NCI-H510A (cell line): ENCODE measurements at places on chromosomes 11 and 22.
A peak's percentile ranks its signal among the peaks of the same experiment; 100 is the strongest.

DNA sequence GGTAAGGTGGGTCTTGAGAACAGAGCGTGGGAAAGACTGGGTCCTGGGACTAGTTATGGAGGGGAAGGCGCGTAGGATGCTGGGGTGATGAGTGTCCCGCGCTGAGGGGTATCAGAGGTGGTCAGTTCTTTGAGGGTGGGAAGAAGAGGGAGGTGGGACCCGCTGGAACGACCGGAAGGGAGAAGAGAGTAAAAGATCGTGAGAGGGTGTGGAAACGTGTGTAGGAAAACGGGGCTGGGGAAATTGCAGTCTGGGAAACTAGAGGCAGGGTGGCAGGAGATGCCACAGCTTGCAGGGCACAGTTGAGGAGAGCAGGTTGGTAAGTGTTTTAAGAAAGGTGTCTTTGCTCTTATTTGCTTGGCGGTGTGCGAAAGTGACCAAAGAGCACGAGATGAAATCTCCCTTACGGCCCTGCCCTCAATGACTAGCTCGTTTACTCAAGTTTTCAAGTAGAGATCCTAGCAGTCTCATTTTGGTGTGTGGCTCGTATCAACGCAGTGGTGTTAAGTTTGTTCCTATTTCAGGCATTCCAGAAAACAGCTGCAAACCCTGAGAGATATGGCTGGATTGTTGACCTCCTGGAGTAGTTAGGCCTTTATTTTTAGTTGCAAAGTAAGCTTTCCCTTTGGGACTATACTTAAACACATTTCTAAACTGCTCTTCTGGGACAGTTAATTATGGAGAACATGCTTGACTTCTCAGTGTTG, 615 bp downstream of the STT3A start:
- DNase-seq = peak; percentile 17

GRCh38 chr11:65927904-65928397, 8.7 kb downstream of the DRAP1 start:
- no peak for DNase-seq

GRCh38 chr11:12318791-12319438, 58.5 kb upstream of the PARVA start:
- DNase-seq = no peak

- DNase-seq = no peak
Observed at GRCh38 chr11:119169282-119169719, 776 bp downstream of the NLRX1 start.

GRCh38 chr11:86593833-86594232, 78.6 kb downstream of the ME3 start:
- no peak for DNase-seq

DNA sequence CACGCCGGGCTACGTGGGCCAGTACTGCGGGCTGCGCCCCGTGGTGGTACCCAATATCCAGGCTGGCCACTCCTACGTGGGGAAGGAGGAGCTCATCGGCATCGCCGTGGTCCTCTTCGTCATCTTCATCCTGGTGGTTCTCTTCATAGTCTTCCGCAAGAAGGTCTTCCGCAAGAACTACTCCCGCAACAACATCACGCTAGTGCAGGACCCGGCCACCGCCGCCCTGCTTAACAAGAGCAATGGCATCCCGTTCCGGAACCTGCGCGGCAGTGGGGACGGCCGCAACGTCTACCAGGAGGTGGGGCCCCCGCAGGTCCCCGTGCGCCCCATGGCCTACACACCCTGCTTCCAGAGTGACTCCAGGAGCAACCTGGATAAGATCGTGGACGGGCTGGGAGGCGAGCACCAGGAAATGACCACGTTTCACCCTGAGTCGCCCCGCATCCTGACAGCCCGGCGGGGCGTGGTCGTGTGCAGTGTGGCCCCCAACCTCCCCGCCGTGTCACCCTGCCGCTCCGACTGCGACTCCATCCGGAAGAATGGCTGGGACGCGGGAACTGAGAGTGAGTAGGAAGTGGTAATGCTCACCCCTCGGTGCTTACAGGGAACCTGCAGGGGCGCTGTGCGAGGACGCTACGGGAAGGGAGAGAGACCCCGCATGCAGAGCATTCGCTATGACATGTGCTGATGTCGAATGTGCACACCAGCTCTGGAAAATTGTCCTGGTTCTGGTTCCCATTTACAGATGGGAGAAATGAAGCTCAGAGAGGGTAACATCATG, 86.4 kb upstream of the MTNR1B start:
- DNase-seq = no peak

DNA sequence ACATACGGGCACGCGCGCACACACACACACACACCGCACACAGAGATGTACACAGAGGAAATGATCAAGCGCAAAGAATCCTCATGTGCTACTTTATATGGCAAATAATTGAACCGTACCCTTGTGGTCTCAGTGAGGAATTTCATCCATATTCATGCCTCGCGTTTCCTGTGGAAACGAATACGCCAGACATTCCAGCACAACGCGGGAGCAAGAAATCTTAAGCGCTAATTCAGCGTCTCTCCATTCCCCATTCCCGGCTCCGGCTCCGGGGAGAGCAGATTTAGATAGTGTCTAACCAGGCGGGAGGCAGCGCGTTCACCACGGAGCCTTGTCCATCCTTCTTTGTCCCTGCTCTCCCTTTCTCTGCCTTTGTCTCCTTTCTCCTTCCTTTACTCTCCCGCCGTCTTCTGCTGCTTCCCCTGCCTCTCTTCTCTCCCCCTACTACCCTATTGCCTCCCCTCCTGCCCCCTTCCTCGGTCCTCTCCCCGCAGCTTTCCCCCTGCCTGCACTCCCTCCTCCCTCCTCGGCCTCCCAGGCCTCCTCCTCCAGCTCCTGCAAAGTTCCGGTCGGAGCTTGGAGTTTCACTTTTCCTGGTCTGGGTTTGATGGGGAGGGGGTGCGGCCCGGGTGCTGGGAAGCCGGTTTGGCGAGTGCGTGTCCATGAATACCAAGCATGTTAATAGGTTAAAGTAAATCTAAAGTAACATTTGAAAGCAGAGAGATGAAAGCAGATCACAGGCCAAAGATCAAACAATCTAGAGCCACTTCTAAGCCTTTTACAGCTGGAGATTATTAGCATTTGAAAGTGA, 579.3 kb downstream of the BUD13 start:
- DNase-seq = peak; percentile 87

DNA sequence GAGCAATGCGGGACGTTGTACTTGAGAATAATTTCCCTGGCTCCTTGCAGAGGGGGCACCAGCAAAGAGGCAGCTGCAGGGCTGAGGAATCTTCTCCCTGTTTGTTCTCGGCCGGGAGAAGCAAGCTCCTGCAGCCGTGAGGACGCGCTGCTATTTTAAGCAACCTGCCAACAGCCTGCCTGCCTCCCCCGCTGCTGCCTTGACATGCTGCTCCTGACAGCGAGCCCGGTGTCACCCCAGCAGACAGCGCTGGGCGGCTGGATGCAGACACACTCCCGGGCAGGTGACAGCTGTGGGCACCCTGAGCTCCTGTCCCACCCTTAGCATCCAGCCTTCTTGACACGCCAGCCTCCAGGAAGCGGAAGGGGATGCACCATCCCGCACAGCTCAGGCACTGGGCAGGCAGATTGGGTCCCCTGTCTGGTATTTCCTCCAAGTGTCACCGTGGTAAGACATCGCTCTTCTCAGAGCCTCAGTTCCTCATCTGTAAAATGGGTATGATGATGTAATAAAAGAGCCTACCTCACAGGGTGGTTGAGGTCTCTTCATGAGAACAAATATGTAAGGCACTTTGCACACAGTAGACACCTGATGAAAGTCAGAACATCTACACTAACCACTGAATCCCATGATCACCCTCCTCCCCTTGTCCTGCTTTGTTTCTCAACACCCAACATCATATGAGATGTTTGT, 530.6 kb downstream of the MN1 start:
- DNase-seq = no peak

DNA sequence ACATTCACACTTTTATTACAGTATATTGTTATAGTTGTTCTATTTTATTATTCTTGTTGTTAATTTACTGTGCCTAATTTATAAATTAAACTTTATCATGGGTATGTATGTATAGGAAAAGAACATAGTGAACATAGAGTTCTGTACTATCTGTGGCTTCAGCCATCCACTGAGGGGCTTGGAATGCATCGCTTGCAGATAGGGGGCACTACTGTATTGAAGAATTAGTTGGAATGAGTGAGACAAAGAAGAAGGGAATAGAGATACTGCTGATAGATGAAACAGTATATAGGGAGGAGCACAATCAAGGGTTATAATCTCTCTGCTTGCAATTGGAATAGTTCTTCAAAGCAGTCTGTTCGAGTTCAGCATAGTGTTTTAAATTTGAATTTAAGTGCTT, 432.2 kb downstream of the RAB38 start:
- DNase-seq = no peak

- DNase-seq = no peak
Observed at GRCh38 chr11:117126223-117126965, 17.7 kb upstream of the PAFAH1B2 start.

- no peak for DNase-seq
Observed at GRCh38 chr22:32329202-32329645, 28.4 kb upstream of the RFPL3 start.

DNA sequence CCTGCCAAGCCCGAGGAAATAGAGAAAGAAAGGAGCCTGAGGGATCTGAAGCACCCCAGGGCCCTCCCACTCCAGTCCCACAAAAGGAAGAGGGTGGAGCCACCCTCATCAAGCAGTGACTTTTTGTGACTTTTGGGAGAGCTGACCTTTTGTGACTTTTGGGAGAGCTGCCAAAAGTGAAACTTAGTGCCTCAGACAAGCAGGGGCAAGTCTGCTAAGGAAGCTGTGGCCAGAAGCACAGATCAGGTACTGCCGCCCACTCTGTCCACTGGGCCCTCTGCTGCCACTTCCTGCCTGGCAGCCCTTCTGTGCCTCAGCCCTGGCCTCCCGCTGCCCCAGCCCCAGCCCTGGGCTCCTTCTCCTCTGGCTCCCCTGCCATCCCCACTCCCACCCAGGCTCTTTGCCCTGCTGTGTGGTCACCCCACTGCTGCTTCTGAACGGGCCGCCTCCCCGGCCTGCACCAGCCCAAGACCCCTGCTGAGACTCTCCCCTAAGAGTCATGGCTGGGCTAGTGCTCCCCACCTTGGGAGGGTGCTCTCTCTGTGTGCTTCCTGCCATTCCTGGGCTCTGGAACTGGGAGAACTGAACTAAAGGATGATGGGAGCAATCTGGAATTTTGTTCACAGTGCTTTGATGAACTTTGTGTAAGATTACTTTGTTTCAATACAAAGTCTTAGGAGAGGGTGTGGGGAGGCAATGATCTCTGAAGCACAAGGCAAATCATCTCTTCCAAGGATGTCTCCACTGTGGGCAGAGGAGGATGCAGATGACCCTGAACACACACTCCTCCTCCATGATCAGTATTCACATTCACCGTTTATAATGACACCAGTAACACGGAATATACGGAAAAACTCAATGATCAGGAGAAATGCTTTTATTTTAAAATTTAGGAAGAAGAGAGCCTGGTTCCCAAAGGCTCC, at the start of gene APOBEC3H:
APOBEC3H (plus strand) TSS at position 147 of the 923 bp plus-strand sequence. CDS start 3,035 bp downstream, outside the sequence.
- DNase-seq = no peak
